ENCODE measurements at places on chromosomes 7 and 10.

- no peak for DNase-seq
Measured at GRCh38 chr10:89122433-89123051, 84.6 kb downstream of the CH25H start.

DNA sequence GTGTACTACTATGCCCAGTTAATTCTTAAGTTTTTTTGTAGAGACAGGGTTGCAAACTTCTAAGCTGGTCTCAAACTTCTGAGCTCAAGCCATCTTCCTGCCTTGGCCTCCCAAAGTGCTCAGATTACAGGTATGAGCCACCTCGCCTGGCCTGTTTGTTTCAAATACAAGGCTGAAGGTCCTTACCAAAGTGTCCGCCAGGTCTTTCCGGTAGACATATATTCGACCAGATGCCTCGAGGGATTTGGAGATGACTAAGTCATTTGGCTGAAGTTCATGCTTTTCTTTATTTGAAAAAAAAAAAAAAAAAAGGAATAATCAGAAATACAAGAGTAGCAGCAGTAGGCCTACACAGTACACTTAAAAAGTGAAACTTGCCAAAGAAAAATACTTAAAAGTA, 204.5 kb upstream of the CDCA7L start:
- DNase-seq = no peak

- no peak for DNase-seq
Measured at GRCh38 chr10:96511044-96511945, 2.4 kb downstream of the TLL2 start.

DNA sequence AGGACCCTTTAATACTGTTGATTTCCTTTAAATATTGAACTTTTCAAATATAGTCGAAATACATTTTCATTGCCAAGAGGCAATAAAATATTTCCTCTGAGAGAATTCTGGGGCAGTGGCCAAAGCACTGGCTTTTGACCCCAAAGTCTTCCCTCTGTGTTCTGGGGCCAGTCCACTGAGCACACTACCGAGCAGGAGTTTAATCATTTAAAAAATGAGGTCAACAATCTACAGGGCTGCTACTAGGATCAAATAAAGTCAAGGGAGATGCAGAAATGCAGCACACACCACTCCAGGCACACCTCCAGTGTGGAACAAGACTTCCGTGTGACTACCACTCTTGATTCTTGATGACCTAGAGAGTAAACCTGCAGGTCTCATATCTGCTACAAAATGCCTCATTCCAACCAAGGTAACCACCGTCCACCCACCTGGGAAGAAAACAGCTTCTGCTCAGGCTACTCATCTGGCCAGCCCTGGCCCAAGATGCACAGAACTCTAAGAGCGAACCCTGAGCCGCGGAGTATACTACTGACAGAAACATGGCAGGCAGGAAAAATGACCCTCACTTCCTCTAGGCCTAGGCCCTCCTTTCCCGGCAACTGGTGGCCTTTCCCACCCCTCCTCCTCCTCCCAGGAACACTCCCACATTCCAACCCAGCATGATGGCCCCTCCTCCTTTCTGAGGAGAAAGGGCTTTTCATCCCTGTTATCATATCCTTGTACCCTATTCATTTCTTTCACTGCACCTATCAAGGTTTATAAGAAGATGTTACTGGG, 97.7 kb downstream of the ALOX5 start:
- DNase-seq = no peak

- peak; percentile 49 for DNase-seq
Measured at GRCh38 chr10:132309879-132310591, 2.3 kb upstream of the STK32C start.

GRCh38 chr7:155798673-155799439, 13.4 kb downstream of the SHH start:
- DNase-seq = no peak

DNA sequence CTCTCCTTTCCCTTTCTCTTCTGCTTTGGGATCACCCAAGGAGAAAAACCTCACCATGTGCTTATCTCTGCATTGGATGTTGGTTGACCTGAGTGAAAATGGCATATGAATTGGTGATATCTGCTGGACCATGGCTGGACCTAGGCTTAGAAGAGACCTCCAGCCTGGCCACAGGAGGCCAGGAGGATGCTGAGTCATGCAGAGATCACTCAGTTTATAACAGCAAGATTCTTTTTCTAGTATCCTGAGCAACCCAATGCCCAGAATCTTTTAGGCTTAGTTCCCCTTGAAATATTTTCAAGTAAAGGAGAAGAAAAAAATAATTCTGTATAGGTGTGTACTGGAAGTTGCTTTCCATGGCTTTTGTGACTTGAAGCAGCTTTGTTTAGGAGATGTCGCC, 236.3 kb downstream of the KLF6 start:
- no peak for DNase-seq

DNA sequence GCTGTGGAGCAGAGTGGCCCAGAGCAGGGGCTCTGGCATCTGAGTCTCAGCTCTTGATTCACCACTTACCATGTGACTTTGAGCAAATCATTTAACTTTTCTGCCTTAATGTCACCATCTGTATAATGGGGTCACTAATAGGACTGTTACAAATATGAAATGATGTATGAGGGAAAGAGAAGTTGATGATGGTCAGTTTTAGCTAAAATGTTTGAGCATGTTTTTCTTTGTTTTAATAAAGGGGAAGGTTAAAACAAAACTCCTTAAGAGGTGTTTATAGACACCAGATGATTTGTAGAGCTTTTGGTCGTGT, 81.0 kb downstream of the CCNY start:
- DNase-seq = no peak

- no peak for DNase-seq
Measured at GRCh38 chr7:119974972-119975371, 298.0 kb upstream of the KCND2 start.

DNA sequence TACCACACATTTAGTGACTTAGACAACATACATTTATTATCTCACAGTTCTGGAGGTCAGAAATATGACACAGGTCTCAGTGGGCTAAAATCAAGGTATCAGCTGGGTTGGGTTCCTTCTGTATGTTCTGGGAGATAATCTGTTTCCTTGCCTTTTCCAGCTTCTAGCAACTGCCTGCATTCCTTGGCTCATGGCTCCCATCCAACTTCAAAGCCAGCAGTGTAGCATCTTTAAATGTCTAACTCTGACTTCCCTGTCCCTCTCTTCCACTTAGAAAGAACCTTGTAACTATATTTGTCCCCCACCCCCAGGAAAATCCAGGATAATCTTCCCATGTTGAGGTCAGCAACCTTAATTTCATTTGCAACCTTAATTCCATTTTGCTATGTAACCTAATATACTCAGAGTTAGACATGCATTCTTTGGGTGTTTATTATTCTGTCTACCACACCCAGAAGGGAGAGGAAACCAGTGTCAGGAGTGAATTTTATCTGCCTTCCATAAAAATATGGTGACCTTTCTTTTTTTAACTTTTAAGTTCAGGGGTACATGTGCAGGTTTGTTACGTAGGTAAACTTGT, 57.3 kb upstream of the SMIM30 start:
- DNase-seq = no peak

DNA sequence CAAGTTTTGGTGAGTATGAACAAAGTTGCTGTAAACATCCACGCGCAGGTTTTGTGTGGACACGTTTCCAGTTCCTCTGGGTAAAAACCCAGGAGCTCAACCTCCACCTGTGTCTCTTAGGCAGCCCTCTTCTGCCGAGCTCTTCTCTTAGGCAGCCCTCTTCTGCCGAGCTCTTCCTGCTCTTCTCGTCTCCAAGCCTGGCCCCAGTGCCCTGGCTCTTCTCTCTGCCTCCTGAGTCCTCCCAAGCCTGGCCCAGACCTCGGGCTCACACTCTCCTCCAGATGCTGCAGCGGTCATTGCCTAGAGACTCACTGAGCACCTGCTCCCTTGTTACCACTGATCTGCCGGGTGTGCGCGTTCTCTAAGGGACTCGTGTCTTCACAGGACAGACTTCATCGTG, 38.7 kb upstream of the BNIP3 start:
- no peak for DNase-seq

DNA sequence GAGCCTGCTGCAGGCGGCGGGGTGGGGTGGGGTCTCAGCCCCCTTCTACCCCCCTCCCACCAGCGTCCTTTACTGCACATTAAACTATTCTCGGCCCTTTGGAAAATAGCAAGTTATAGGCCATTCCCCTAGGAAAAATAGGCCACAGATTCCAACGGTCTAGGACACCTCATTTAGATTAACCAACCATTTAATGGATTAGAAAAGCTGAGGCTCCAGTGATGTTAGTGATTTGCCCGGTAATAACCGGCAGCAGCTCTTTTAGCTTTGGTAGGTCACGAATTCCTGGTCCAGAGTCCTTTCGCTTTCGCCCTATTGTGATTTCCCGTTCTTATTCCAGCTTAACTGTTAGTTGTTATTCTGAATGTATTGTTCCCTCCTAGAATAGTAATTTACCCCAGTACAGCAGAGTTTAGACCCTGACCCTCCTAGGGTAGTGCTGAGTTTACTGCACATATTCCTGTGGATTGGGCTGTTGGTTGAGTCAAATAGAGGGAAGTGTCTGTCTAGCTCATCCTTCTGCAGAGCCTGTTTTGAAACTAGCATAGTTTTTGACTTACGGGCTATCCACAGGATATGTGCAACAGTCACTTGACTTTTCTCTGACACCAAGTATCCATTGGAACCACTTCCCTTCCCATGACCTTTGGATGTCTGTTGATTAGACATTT, 754 bp downstream of the GSTO1 start:
- no peak for DNase-seq

DNA sequence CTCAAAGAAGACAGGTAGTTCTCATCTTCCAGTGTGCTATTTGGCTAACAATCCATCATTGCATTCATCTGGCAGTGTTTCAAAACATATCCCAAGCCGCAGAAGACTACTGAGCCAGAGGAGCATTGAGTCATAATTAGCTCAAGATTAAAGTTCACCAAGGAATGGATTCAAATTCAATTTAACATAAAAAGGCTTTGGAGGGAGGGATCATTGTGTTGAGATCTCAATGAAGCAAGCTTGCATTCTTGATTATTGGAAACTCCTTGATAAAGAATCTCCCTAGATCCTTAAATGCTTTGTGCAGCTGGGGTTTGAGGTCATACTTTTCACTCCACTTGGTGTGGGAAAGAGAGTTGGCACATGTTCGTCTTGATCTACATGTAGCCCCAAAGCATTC, 142.8 kb upstream of the SEMA3A start:
- DNase-seq = no peak

GRCh38 chr10:1229116-1229515, 172.9 kb downstream of the WDR37 start:
- no peak for DNase-seq

DNA sequence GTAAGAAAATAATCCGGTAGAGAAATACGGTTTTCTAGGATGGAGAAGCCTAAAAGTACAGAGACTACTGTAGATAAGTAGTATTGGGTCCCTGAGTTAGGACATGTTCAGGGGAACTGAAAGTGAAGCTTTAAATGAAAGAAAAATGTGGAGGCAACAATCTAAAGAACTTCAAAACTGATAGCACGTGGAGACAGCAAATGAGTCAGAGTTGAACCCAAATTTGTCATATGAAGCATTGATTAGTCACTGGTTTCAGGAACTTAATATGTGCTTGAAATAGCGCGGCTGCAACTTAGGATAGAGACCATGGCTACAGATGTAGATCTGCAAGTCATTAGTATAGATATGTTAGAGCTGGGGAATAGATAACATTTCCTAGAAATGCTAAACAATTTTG, 1138.6 kb upstream of the SORCS1 start:
- DNase-seq = no peak

DNA sequence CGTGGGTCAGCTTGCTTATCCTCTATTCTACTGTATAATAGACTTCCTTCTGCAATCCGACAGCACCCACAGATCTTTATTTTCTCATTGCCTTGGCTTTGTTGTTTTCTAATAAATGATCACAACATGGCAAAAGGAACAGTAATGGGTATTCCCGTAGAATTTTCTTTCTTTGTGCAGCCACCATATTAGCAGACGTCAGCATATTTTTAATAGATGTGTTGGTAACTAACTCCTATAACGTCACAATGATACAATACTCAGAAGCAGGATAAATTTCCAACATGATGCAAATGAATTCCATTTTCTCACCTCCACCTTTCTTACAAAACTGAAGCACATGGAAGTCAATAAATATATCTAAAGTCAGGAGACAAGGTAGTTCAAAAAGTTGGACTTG, 617.6 kb downstream of the MAGI2 start:
- DNase-seq = no peak

DNA sequence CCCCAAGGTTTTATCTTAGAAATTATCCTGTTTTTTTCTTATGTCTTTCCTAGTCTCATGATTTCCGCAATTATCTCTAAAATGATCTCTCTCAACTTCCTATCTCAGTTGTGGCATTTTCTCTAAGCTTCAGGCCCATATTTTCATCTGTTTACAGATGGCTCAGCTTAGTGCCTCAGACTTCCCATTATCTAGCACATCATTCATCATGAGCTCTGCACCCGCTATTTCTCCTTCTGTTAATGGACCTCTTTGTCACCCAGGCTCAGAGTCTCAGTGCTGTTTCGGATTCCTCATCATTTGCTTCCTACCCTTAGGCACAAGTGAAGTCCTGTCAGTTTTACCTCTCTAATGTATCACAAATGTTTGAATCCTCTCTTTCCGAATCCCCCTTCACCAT, 84.1 kb downstream of the BMPR1A start:
- no peak for DNase-seq

DNA sequence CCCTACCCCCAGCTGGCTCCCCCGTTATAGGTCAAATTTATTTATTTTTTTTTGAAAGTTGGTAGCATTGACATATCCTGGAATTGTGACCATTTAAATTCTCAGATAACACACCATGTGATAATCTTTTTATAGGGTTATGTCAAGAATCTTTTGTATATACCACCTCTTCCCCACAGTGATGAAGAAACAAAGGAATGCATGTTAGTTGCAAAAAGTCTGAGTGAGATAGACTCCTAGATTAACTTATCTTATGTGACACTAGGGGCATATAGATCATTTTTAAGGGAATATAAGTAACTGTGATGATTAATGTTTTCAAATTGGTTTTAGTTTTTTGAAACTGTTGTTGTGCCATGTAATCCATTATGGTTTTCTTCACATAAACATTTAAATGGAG, 68.3 kb downstream of the MLLT10 start:
- DNase-seq = no peak

Data from activated CD8-positive, alpha-beta memory T cell treated with anti-CD3 and anti-CD28 coated beads, Interleukin-2, amount 50 U/mL, for 48 hours (primary cell).